Progenitor cell of endocrine pancreas (in vitro differentiated cells): ENCODE measurements at places on chromosomes 11 and 22. TPM values are rescaled to one million over a fixed set of nuclear protein-coding genes. Genes with fewer than 3 reads are reported as not detected.

GRCh38 chr11:18853086-18853720, 61.6 kb upstream of the PTPN5 start:
- H3K27me3 ChIP-seq = peaks cover 6% of the 10 kb centered on the region
- no peak overlapping the region for H3K4me3 ChIP-seq
- H3K4me1 ChIP-seq = no peaks in the 10 kb centered on the region
- DNase-seq = peak; percentile 12

CASP5 gene
- not detected in 2 replicates for total RNA-seq

- no peak for DNase-seq
- peaks cover 62% of the 10 kb centered on the region for H3K4me1 ChIP-seq
- no peaks in the 10 kb centered on the region for H3K36me3 ChIP-seq
- no peaks in the 10 kb centered on the region for H3K27me3 ChIP-seq
- peak overlapping the region; percentile 97 for H3K27ac ChIP-seq
- peak overlapping the region; percentile 84 for H3K4me3 ChIP-seq
Measured at GRCh38 chr22:38397189-38398085, 57.6 kb downstream of the KCNJ4 start.

DNA sequence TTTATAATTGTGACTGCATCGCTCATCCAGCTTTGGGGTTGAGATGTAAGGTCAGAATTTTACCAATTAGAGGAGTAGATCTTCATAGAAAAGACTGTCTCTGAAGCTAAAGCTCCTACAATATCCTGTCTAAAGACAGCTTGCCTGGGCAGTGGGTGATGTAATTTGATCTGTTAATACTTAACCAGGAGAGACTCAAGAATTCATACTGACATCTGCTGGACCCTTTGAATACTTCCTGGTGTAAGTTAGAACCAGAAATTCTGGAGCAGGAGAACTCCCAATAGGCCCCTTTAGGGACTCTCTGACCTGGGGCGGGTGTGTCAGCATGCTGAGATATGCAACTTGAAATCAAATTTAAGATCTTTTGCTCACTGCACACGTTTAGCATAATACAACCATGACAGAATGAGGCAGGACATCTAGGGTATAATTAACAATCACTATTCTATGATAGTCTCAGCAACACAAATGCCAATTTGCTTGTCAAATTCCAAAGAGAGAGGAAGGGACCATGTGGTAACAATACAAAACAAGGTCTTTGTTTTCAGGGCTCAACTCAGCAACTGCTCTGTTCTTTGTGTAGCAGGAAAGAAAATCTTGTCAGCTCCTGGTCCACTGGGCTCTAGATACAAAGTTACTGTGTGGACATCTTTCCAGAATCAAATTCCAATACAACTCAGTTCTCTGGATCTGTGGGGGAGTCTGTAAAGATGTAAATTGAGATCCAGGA, 143.9 kb downstream of the INSC start:
- peaks cover 7% of the 10 kb centered on the region for H3K4me1 ChIP-seq
- peak overlapping the region; percentile 65 for H3K27ac ChIP-seq
- H3K4me3 ChIP-seq = no peak overlapping the region
- H3K27me3 ChIP-seq = peaks cover 3% of the 10 kb centered on the region
- no peaks in the 10 kb centered on the region for H3K36me3 ChIP-seq
- DNase-seq = no peak

DNA sequence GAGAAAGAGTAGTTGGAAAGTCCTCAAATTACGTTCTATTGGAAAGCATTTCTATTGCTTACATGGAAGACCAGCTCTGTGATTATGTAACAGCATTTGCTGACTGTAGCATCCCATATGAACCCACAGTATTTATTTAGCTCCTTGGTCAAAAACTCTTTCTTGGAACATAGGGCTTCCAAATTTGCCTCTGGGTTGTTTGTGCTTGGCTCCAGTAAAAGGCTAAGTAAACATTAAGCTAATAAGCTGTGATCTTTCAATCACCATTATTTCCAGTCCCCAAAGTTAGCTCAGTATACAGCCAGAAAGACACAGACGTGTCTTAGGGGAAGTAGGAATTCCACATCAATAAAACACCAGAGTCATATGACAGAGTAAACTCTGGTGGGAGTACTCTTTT, 668.8 kb downstream of the DLG2 start:
- H3K27me3 ChIP-seq = no peaks in the 10 kb centered on the region
- DNase-seq = no peak
- no peaks in the 10 kb centered on the region for H3K36me3 ChIP-seq
- H3K4me1 ChIP-seq = peaks cover 2% of the 10 kb centered on the region
- no peak overlapping the region for H3K27ac ChIP-seq

DNA sequence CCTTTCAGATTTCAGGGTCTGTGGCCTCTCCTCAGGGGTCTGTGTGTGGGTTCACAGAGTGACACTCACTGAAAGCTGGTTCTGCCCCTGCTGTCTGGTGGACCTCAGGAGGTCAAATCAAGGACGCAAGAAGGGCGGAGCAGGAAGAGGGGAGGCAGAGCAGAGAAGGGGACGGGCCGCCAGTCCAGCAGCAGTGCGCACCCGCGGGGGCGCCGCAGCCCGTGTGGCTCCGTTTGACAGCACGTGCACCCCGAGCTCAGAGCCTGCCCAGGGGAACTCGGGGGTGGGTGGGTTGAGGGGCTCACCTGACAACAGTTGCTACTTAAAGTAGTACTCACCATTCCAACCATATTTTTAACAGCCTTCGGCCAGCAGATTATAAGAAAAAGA, 71.4 kb upstream of the PITPNB start:
- H3K4me1 ChIP-seq = peaks cover 1% of the 10 kb centered on the region
- no peak overlapping the region for H3K27ac ChIP-seq
- no peak for DNase-seq
- peaks cover 8% of the 10 kb centered on the region for H3K36me3 ChIP-seq
- no peaks in the 10 kb centered on the region for H3K27me3 ChIP-seq
- no peak overlapping the region for H3K4me3 ChIP-seq

DNA sequence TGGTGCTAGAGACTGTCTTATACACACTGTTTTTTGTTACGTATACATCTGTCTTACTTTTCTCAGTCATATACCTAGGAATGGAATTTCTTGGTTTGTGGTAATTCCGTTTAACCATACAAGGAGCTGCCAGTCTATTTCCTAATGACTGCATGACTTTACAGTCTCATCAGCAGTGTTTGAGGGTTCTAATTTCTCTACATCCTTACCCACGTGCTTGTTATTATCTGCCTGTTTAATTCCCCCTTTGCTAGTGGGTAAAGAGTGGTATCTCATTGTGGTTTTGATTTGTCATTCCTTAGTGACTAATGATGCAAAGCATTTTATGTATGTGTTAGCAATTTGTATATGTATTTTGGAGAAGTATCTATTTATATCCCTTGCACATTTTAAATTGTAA, 1008.0 kb downstream of the FAM181B start:
- no peaks in the 10 kb centered on the region for H3K27me3 ChIP-seq
- H3K4me3 ChIP-seq = no peak overlapping the region
- H3K27ac ChIP-seq = no peak overlapping the region
- H3K36me3 ChIP-seq = no peaks in the 10 kb centered on the region
